ENCODE measurements at places on chromosomes 4 and X.

DNA sequence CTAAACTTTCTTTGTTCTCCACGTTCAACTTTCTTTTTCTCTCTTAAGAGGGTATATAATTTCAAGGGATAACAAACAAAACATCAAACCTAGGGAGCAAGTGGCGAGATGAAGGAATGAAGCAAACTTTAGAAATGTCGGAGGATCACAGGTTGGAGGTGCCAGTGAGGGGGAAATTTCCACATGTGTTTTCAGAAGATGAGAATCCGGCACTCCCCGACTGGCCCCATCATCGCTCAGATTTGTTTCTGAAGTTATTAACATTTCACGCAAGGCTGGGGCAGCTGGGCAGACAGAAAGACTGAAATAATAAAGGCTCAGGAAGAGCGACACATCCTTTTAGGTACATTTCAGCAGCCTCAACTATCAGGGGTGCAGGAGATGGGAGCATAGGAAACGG is 134.9 kb downstream of the SMIM20 start:
- no peak for DNase-seq

GRCh38 chr4:79502081-79502480 is 94.1 kb upstream of the GK2 start:
- no peak for DNase-seq

DNA sequence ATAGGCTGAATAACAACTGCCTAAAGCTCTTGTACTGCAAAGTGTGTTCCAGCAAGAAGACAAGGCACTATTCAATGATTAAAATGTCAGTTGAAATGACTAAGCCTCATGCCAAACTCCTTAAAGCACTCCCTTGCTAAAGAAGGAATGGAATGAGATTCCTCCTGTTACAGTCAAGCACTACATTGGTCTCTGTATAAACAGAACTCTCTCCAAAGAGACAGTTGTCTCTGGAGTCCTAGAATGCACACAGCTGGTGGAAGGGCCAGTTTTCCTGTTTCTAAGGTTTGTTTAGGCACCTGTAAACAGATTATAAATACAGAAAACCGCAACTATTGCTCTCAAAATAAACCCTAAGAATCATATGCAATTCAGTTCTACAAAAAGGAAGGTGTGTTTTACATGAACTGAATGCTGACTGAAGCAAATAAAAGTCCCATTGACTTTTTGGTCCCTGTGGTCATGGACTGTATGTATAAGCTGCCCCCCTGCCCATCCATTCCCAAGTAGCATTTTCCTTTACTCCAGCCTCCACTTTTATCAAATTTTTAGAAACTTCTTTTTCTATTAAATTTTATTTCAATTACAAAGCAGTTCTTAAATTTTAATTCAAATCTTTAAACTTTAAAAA is 47.0 kb downstream of the FAT1 start:
- DNase-seq, result no peak

- no peak for DNase-seq
Measured at GRCh38 chrX:72634331-72634730, 61.7 kb upstream of the HDAC8 start.

GRCh38 chrX:131792789-131793462 is 230.2 kb upstream of the STK26 start:
- peak; percentile 92 for DNase-seq

DNA sequence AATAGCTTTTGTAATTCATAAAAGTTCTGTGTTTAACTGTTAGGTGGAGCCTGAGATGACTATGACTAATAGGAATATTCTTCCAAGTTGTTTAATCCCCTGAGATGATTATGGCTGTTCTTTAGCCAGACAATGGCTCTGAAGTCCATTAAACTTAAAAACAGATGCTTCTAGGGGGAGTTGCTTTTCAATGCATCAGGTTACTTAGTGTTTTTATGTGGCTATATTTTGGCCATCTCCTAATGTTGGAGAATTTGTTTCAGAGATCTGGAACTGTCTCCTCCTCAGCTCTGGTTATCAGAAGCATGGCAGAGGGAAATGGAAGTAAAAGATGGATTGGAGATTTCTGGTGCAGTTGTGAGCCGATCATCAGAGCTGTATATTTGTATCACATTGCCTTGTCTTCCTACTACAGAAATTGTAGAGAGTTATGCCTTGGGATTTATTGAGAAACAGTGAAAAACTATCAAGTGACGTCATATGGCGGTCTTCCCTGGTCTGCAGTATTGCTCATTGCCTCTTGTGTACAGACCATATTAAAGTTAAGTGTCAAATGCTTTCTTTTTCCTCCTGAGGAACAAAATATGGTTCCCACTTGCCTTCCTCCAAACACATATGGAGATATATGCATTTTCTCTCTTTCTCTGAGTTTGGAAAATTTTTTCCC is 29.8 kb downstream of the SGMS2 start:
- no peak for DNase-seq

DNA sequence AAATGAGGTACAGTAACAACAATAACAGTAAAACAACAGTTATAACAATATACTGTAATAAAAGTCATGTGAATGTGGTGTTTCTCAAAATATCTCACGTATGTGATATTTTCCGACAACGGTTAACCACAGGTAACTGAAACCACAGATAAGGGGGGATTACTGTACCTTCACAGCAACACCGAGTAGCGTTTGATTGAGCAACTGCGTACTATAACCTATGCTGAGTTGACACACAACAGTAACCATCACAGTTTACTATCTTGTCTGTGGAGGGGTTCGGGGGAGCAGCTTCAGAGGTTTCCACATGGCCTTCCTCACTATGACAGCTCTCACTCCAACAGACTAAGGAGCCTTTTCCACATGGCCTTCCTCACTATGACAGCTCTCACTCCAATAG is 13.4 kb downstream of the RBMX2 start:
- DNase-seq, result no peak

DNA sequence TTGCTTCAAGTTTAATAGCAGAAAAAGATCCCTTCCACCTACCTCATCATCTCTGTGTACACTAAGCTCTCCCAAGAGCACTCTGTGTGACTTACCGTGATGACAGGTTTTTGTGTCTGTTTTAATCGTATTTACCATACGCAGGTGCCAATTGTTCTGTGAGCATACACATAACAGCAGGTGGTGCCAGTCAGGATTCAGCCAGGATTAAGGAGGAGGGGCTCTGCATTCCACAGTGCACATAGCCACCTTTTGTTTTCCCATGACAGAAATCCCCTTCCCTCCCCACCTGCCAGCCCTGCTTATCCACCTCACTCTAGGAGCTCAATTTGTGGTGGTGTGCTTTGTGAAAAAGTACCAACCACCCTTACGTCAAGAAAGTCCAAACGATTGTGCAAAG is 14.8 kb downstream of the ANK2 start:
- DNase-seq, result peak; percentile 89

DNA sequence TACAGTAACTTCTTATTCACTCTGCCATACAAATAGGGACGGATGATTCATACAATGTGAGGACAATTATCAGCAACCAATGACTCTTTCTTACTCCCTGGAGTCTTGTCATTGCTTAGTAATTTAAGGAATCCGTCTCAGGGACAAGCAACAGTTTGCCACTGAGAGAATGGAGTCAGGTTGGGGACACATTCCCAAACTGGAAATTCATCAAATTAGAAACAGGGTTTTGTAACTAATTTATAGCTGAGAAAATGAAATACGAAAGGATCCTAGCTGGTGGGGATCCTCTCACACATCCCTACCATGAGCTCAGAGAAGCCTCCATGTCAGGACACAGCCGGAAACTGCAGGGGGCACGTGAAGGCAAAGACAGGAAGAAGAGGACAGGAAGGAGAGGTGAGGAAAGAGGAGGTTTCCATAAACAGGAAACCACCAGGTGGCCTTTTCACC is 50.4 kb upstream of the KDR start:
- DNase-seq, result no peak

DNA sequence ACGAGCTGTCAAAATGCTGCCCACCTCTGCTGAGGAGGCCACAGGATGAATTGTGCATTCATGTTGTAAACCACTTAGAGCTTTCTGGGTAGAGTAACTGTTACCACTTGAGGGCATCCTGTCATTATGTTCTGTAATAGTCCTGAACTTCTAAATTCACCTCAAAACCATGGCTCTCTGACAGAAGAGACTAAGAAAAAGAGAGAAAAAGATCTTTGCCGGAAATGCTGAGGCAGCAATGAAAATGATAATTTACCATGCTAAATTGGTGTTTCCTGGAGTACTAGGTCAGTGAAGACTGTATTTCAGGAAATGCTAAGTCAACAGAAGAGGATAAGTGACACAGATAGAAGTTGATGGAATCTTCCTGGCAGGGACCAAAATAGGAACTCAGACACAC is 942.3 kb upstream of the SLIT2 start:
- DNase-seq, result peak; percentile 57

GRCh38 chrX:17809273-17809672 is 51.8 kb downstream of the RAI2 start:
- no peak for DNase-seq

Data from NCI-H1417 (cell line).